Spinal cord (tissue), 10 donors: ENCODE measurements at places on chromosomes 4 and X. TPM values are rescaled to one million over a fixed set of nuclear protein-coding genes. Genes with fewer than 3 reads are reported as not detected.

DNA sequence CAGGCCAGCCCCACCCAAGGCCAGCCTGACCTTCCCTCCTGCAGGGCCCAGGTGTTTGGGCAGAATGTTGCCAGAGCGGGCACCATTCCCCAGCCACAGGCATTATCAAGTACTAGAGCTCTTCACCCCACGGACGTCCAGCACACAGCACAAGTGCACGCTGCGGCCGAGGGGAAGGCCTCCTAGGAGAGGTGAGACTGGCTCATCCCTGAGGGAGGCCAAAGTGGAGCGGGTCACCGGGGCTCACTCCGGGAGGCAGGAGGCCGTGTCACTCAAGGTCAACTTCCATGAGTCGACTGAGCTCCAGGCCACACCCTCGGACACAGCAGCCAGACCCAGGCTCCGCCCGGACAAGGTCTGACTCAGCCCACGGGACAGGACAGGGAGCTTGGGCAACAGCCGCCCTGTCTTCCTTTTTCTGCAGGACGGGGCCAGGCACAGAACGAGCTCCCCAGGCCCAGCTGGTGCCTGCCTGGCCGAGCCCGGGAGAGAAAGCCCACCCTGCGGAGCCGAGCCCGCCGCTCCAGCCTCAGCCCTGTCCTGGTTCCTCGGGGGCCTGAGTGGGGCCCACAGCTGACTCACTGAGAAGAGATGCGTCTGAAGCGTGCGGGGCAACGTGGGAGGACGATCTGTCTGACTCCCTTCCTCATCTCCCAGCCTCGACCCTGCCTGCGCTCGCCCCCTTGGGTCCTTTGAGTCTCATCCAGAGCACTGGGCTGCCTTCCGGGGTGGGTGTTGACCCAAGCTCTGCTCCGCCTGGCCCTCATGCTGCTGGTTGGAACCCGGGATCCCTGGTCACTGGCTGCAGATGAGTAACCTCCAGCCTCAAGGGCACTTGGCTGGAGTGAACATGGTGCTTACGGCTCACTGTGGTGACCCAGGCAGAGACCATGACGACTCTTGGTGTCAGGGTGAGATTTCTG lies 1.6 kb downstream of the SLC49A3 start:
- H3K4me3 ChIP-seq: no peak overlapping the region
- no peak overlapping the region for H3K27ac ChIP-seq

GRCh38 chr4:1354983-1355275 lies 7.9 kb downstream of the UVSSA start:
- no peak overlapping the region for H3K4me3 ChIP-seq
- H3K27me3 ChIP-seq: no peaks in the 10 kb centered on the region
- no peak for DNase-seq
- H3K4me1 ChIP-seq: peaks cover 42% of the 10 kb centered on the region
- H3K36me3 ChIP-seq: peaks cover 89% of the 10 kb centered on the region

- no peak overlapping the region for H3K4me3 ChIP-seq
- no peak overlapping the region for H3K27ac ChIP-seq
- H3K36me3 ChIP-seq: no peaks in the 10 kb centered on the region
- DNase-seq: no peak
- H3K27me3 ChIP-seq: no peaks in the 10 kb centered on the region
Observed at GRCh38 chr4:115873048-115873447, 759.6 kb upstream of the NDST4 start.

The ASB11 gene
- total RNA-seq: 0.06 TPM

The ETNPPL gene
- 1.7 TPM for total RNA-seq

DNA sequence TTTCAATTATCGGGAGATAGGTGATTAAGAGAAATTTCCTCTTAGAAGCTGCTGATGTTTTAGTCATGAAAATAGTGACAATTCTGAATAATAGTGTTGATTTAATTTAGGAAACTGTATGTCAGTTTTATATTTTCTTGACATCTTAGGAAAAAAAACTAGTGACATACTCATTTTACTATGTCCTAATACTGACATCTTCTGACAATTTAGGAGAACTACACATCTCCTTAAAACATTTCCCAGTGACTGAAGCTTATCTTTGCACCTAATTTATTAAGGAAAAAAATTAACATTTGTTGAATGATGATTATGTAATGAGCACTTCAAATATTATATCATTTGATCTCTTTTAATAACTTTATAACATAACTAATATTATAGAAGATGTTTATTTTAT lies 42.0 kb upstream of the RBMXL3 start:
- no peaks in the 10 kb centered on the region for H3K27me3 ChIP-seq
- no peak overlapping the region for H3K27ac ChIP-seq
- no peaks in the 10 kb centered on the region for H3K4me1 ChIP-seq
- no peak for DNase-seq

DNA sequence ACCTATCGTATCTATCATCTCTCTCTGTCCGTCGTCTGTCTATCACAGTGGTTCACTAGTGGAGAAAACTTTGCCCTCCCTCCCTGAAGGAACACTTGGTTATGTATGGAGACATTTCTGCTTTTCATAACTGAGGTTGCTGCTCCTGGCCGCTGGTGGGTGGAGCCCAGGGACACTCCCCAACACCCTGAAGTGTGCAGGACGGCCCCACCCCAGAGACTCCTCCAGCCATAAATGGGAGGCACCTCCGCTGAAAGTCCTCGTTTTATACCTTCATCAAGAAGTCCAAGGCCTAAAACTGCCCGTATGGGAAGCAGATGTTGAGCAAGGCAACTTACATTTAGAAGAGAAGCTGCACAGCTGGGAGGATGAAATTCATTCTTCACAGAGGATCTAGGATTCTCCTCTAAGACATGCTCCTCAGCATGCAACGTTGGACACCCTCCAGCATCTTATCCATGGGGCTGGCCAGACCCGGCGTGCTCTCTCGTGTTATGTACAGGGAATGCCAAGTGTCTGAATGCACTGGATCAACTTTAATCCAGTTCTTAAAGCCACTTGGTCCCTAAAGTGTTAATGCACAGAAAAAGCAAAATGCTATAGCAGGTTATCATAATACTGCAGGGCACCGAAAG lies 43.5 kb downstream of the PRKX start:
- no peak for DNase-seq
- no peaks in the 10 kb centered on the region for H3K4me1 ChIP-seq
- H3K36me3 ChIP-seq: peaks cover 17% of the 10 kb centered on the region

- H3K27me3 ChIP-seq: peaks cover 4% of the 10 kb centered on the region
- H3K27ac ChIP-seq: no peak overlapping the region
- peaks cover 6% of the 10 kb centered on the region for H3K36me3 ChIP-seq
Observed at GRCh38 chr4:6465955-6466354, 6.5 kb downstream of the PPP2R2C start.

- H3K36me3 ChIP-seq: no peaks in the 10 kb centered on the region
- DNase-seq: no peak
- H3K27ac ChIP-seq: no peak overlapping the region
Observed at GRCh38 chr4:36177946-36178345, 66.4 kb downstream of the ARAP2 start.

The PPP2R2C gene
- total RNA-seq: 17.2 TPM

DNA sequence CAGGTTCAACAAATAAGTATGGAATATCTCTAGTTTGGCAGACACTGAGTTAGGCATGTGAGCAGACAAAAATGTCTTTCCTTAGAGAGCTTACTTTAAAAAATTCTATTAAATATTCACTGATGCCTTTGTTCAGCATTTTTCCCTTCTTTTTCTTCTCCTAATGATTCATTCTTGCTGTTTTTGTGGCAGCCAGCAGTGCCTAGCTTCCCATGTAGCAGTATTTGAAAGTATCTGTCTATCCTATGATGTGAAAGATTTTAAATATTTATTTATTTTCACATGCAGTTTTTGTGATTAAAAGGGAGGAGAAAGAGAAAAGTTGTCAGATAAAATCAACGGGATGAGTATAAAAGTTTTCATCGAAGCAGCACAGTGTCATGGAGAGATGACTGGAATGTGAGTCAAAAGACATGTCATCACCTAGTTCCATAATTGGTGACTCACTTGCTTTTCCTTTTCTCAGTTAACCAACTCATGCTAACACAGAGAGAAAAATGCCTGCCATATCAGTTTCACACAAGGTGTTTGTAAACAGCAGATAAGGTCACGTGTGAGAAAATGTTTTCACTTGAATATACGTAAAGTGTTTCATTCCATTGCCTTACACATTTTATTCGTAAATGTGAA lies 69.8 kb downstream of the BMPR1B start:
- DNase-seq: no peak
- no peak overlapping the region for H3K4me3 ChIP-seq
- H3K27me3 ChIP-seq: no peaks in the 10 kb centered on the region
- H3K36me3 ChIP-seq: no peaks in the 10 kb centered on the region
- no peaks in the 10 kb centered on the region for H3K4me1 ChIP-seq

GRCh38 chr4:132865922-132866321 lies 283.2 kb upstream of the PCDH10 start:
- no peaks in the 10 kb centered on the region for H3K27me3 ChIP-seq
- H3K36me3 ChIP-seq: no peaks in the 10 kb centered on the region
- no peak overlapping the region for H3K4me3 ChIP-seq
- H3K4me1 ChIP-seq: no peaks in the 10 kb centered on the region
- DNase-seq: no peak

The XKRX gene
- 0.28 TPM for total RNA-seq

- no peak overlapping the region for H3K27ac ChIP-seq
- peaks cover 11% of the 10 kb centered on the region for H3K27me3 ChIP-seq
- no peaks in the 10 kb centered on the region for H3K36me3 ChIP-seq
- H3K4me1 ChIP-seq: no peaks in the 10 kb centered on the region
- H3K4me3 ChIP-seq: no peak overlapping the region
- no peak for DNase-seq
Observed at GRCh38 chrX:41406201-41406600, 40.9 kb upstream of the NYX start.

The MAGEB17 gene
- total RNA-seq: 0.11 TPM

- H3K36me3 ChIP-seq: no peaks in the 10 kb centered on the region
- H3K4me1 ChIP-seq: peaks cover 13% of the 10 kb centered on the region
- H3K4me3 ChIP-seq: peak overlapping the region; percentile 36
- no peak overlapping the region for H3K27ac ChIP-seq
- peaks cover 19% of the 10 kb centered on the region for H3K27me3 ChIP-seq
- DNase-seq: no peak
Observed at GRCh38 chr4:55636656-55636999, 530 bp upstream of the NMU start.

The SUV39H1 gene
- 4.8 TPM for total RNA-seq

DNA sequence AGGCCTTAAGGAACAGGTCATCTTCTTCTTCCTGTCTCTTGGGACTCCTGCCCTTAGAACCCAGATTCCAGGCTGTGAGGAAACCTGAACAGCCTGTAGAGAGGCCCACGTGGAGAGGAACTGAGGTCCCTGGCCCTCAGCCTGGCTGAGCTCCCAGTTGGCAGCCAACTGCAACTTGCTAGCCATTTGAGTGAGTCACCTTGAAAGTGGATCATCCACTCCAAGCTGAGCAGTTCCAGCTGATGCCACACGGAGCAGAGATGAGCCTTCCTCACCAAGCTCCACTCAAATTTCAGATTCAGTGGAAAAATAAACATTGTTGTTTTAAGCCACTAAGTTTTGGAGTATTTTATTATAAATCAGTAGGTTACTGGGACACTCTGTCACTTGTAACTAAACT lies 392.5 kb downstream of the BCOR start:
- DNase-seq: no peak
- H3K27ac ChIP-seq: no peak overlapping the region
- H3K36me3 ChIP-seq: no peaks in the 10 kb centered on the region
- no peak overlapping the region for H3K4me3 ChIP-seq

GRCh38 chrX:117487421-117487820 lies 629.2 kb downstream of the KLHL13 start:
- no peaks in the 10 kb centered on the region for H3K4me1 ChIP-seq
- H3K27ac ChIP-seq: no peak overlapping the region
- H3K4me3 ChIP-seq: no peak overlapping the region
- H3K36me3 ChIP-seq: no peaks in the 10 kb centered on the region
- no peaks in the 10 kb centered on the region for H3K27me3 ChIP-seq
- DNase-seq: no peak

DNA sequence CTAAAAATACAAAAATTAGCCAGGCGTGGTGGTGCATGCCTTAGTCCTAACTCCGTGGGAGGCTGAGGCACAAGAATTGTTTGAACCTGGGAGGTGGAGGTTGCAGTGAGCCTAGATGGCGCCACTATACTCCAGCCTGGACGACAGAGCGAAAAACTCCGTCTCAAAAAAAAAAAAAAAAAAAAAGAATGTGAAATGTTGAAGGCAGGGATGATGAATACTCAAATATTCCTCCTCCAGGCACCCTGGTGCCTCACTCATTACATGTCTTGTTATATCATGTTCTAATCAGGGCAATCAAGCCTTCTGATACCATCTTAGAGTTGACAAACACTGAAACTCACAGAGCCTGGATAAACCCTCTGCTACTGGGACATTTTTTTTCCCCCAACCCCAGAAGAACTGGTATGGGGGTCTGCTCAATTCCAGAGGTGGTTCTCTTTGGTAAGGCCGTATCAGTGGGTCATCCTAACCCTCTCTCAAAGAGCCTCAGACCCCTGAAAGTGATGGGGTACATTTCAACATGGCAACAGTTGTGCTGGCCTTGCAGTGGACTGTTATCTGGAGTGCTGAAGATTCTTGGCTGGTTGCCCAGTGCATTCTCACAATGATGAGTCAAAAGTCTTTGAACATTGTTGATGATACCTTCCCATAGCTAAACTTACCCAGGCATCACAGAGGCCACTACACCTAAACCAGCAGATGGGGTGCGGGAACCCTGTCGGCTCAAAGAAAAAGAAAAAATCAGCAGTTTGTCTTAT lies 2.4 kb upstream of the SH3KBP1 start:
- no peak overlapping the region for H3K4me3 ChIP-seq
- DNase-seq: no peak
- no peaks in the 10 kb centered on the region for H3K27me3 ChIP-seq
- peaks cover 6% of the 10 kb centered on the region for H3K4me1 ChIP-seq

The VCX2 gene
- not detected for total RNA-seq

GRCh38 chr4:144721994-144722393 lies 76.0 kb downstream of the HHIP start:
- DNase-seq: no peak
- no peak overlapping the region for H3K4me3 ChIP-seq
- H3K4me1 ChIP-seq: no peaks in the 10 kb centered on the region

DNA sequence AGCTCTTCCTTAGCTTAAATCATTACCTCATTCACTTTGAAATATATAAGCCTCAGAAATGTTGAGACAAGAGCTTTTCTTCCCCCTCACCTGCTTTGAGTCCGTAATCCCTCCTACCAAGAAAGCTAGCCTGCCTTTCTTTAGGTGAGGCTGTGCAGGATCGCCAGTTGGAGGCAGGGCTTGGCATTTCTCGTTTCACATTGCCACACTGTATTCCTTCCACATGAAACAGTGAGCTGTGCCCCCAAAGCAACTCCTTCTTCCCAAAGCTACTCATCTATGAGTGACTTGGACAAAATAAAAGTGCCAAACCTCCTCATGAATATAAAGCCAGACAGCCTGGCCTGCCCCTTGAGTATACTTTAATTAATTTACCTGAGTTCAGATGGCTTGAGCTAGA lies 86.8 kb downstream of the LIMCH1 start:
- no peak for DNase-seq
- no peak overlapping the region for H3K27ac ChIP-seq
- H3K4me1 ChIP-seq: peaks cover 21% of the 10 kb centered on the region
- no peak overlapping the region for H3K4me3 ChIP-seq
- no peaks in the 10 kb centered on the region for H3K27me3 ChIP-seq

DNA sequence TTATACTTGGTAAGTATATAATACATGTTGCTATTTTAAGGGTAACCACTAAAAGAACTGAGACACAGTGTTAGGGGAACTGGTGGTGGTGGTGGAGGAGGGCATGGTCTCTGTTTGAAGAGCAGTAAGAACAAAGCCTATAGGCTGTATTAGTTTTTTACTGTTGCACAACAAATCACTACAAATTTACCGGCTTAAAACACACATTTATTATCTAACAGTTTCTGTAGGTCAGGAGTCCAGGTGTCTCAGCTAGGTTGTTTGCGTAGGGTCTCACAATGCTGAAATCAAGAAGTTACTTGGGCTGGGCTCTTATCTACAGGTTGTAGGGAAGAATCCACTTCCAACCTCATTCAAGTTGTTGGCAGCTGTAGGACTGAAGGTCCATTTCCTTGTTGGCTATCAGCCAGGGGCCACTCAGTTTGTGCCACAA lies 52.6 kb downstream of the CASK start:
- H3K36me3 ChIP-seq: no peaks in the 10 kb centered on the region
- no peak for DNase-seq
- H3K27me3 ChIP-seq: peaks cover under 1% of the 10 kb centered on the region
- H3K4me1 ChIP-seq: no peaks in the 10 kb centered on the region
